ENCODE measurements at places on chromosomes 3 and 15.

DNA sequence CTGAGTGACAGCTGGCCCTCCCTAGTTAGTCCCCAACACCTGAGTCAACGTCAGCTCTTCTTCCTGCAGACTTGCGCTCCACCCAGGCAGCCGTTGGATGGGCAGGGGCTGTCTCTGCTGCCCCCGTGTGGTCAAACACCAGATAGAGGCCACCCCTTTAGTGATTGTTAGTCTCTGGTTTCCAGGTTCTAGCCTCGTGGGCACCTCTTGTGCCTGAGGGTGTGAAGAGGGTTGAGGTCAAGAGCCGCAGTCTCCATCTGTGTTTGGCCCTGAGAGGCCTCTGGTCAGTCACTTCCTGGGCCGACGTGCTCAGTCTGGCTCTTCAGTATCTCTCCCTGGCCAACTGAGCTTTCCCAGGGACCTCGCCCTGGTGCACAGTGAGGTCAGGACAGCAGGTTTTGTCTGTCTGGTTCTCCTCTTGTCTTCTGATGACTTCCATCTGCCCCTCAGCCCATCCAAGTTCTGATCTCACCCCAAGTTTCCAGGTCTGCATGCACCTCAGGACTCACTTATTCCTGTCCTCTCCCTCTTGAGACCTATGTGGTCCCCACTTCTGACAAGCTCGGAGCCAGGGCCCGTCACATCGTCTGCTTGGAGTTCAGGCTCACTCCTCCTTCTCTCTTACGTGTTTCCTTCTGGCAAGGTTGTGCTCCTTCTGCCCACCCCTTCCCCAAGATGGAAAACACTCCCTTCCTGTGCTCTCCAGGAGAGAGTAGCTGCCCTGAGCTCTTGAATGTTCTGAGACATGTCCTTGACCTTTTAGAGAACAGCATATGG, 20.9 kb downstream of the CD276 start:
- no peak for DNase-seq

DNA sequence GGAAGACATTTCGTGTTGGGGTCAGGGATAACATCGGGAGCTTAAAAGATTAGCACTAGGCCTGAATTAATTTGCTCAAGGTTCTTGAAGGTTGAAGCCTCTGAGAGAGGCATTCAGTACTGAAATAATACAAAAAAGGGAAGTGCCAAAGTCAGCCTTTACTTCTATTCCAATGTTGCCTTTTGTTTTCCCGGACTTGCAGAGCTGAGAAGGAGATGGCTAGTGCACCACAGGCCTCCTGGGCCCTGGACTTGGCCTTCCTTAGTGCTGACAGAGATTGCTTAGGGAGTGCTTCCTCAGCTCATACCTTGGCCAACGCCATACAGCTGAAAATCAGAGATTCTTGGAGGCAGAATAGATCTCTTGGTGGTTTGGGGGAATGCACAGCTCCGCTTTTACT, 333.6 kb upstream of the TBL1XR1 start:
- DNase-seq, result no peak

- DNase-seq, result no peak
Measured at GRCh38 chr3:140152851-140153639, 218.1 kb downstream of the CLSTN2 start.

DNA sequence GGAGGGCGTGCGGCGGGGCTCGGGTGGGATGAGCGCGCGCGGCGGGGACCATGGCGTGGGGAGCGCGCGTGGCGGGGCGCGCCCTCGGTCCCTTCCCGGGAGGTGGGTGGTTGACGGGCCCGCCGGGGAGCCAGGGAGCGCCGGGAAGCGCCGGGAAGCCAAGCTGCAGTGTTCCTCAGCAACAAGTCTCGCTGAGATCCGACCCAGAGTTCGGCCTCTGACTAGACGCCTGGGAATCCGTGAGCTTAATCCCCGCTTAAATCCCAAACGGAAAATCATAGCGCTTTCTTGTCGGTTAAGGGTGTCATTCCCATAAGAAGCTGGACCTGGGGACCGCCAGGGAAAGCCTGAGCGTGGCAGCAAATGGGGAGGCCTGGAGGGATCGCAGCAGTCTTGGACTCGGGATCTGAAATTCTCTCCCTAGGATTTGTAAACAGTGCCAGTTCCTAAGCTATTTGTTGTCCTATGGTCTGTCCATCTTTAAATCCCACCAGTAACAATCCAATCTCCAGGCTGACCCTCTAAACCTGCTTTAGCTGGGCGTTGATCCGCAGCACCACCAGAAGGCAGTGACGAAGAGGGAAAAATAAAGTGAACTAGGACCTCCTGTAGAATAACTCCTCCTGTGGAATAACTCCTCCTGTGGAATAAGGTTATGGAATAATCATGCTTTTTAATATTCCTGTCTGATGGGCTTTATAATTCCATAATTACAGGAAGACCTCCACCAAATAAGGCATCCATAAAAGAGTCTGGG, 570 bp upstream of the NEDD4 start:
- DNase-seq, result no peak

GRCh38 chr15:63025460-63025859, 17.1 kb upstream of the TPM1 start:
- no peak for DNase-seq

- no peak for DNase-seq
Measured at GRCh38 chr3:85535517-85535916, 576.7 kb downstream of the CADM2 start.

GRCh38 chr15:70466895-70467529, 296.3 kb downstream of the UACA start:
- no peak for DNase-seq

DNA sequence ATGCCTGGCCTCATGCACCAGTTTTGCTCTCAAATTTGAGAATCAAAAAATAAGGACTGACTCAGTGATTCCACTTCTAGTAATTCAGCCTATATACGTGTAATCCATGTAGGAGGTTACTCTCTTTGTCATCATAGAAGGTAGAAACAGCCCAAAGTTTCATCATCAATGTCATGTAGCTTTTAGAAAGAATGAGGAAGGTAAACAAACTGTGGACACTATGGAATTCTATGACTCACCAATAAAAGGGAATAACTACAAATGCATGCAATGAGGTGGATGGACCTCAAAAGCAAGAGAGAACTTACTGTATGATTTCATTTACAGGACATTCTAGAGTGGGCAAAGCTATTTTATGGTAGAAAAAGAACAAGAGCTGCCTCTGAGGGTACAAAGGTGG, 93.2 kb upstream of the LRIG1 start:
- DNase-seq, result no peak

DNA sequence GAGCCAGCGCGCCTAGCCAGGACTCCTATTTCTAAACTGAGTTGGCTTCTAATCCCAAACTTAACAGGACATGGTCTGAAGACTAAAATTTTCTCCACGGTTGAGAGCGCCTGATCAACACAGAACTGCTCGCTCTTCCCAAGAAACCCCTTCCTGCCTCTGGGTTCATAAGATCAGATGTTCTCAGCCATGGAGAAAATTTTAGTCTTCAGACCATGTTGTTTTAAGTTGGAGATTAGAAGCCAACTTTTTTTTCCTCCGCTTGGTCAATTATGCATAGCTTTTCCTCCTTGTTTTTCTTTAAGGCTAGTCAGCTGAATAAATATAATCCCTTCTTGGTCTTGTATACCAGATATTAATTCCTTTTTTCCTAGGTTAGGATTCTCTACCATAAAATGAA, 356.6 kb upstream of the ADAMTS9 start:
- DNase-seq, result no peak

GRCh38 chr3:9214599-9214998, 34.8 kb downstream of the SRGAP3 start:
- DNase-seq, result no peak

DNA sequence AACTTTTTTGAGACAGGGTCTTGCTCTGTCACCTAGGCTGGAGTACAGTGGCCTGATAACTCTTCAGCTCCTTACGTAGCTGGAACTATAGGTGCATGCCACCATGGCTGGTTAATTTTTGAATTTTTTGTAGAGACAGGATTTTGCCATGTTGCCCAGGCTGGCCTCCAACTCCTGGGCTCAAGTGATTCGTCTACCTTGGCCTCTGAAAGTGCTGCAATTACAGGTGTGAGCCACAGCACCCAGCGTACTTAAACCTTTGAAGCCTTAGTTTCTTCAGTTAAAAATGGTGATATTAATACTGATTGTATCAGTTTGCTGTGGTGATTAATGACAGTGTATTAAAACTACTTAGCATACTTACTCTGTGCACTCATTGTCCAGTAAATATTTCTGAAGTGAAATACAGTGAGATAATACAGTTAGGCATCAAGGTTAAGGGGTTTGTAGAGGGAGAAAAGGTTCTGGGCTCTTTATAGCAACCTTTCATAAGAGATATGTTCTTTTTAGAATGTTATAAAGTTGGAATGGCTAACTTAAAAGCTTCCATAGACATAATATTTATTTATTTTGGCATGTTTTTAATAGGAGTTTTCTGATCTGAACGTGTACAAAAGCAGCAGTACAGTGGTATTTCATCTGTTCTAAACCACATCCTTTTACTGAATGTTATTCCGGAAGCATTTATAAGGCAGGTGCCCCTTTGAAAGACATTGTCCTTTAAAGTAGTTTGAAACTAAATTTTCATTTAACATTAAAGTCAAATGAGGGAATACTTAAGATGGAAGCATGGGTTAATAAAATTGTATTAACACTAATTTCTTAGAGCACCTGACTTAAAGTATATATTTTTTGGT, 23.6 kb downstream of the NCK1 start:
- no peak for DNase-seq

DNA sequence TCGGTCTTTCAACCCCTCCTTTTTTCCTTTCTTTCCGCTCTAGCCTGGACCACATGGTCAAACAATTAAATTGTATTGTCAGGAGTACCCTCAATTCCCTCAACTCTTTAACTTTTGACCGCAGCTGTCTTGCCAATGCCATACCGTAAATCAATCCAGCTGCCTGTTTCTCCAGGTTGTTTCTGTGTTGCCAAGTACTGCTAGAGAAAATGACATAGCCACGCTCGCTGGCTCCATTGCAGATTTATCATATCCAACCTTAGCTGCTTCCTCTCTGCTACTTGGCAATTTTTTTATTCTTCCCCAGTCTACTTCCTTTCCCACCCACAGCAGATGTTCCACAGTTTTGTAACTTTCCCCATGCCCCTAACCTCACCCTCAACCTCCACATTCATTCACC, 60.0 kb downstream of the ZNF385D start:
- DNase-seq, result no peak

DNA sequence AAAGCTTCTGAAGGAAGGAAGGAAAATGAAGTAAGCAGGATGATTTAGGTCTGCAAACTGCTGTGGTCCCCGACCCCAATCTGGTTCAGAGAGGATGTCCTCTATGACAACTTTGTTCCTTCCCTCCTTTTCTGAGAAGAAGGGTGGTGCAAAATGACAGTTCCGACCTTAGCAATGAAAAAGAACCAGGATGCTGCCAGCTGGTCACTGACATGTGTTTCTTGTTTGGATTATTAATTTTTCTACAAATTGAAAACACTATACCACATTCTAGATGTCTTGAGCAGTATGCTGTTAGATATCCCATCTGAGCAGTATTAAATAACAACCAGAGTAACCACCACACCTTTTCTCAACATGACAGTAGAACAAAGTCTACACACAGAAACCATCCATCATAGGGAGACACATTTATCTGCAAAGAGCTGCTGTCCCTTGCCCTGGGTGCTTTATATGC, 27.5 kb downstream of the CDCP1 start:
- DNase-seq, result no peak

DNA sequence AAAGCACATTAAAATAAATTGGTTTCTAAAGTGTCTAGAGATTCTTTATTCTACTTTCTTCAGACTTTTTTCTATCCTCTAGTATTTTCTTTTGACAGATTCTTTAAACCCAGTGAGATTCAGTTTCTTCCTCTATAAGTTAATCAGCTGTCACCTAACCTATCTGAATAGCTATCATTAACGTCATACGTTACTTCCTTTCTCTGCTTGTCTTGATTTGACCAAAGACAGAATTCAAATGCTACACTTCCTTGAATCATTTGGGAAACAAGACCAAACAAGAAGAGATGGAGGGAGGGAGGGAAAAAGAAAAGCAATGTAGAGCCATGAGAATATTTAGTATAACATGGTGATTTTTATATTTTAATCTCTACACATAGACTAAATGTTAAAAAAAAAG, 235.2 kb downstream of the NAALADL2 start:
- DNase-seq, result no peak

DNA sequence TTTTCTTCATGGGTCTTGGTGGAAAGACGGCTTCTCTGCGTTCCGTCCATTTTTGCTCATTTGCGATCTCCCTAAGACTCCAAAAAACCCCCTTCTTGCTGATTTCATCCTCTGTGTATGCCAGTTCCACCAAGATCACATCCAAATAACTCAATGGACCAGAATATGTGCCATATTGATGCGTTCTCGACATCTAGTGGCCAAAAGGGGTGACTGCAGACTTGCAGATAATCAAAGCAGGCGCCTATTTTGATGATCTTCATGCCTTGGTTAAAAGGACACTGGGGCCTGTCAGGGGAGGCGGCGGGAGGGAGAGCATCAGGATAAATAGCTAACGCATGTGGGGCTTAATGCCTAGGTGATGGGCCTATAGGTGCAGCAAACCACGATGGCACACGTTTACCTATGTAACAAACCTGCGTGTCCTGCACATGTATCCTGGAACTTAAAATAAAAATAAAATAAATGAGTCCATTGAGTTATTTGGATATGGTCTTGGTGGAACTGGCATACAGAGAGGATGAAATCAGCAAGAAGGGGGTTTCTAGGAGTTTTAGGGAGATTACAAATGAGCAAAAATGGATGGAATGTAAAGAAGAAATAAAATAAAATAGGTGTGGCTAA, 104.2 kb upstream of the RAD18 start:
- DNase-seq, result no peak

GRCh38 chr3:109241459-109242186, 74.7 kb downstream of the DPPA2 start:
- DNase-seq, result no peak

DNA sequence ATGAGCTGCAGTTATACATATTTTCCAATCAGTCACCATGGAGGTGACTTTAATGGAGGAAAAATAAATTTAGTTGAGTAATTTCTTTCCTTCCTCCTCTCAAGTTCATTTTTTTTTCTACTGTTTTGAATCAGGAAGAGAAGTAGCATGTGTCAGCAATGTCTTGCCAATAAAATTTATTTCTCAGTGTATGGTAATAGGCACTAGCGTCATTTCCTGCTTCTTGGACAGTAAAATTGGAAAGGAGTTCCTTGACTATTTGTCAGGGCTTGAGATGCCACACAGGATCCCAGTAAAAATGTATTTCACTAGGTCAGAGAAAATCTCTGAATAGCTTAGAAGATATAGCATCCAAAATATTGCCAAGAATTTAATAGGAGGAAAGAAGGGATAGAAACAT, 605.9 kb downstream of the ROBO1 start:
- no peak for DNase-seq

- DNase-seq, result no peak
Measured at GRCh38 chr3:193660698-193661411, 67.8 kb downstream of the OPA1 start.

GRCh38 chr15:92071045-92071634, 217.6 kb downstream of the SLCO3A1 start:
- DNase-seq, result no peak

DNA sequence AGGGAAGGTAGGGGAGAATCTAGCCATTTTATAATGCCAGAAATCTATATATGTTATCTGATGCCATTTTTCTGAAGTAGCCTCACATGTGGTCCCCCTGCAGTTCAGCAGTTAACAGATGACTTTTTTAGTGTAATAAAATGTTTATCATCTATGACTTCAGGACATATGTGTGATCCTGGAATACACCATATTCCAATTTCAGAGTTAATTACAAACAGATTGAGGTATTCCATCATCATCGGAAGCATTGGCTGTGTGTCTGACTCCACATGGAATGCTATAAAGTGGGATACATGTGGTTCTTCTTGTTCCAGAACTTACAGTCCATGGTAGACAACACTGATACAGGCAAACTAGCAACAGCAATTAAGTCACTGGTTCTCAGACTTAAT, 45.9 kb upstream of the LIMD1 start:
- DNase-seq, result no peak

GRCh38 chr15:62115847-62116246, 49.1 kb downstream of the C2CD4A start:
- DNase-seq, result no peak

Measured in activated CD4-positive, CD25-positive, alpha-beta regulatory T cell treated with anti-CD3 and anti-CD28 coated beads, Interleukin-2, amount 50 U/mL, for 16 hours (primary cell).